ENCODE measurements at places on chromosomes 12 and 14.

DNA sequence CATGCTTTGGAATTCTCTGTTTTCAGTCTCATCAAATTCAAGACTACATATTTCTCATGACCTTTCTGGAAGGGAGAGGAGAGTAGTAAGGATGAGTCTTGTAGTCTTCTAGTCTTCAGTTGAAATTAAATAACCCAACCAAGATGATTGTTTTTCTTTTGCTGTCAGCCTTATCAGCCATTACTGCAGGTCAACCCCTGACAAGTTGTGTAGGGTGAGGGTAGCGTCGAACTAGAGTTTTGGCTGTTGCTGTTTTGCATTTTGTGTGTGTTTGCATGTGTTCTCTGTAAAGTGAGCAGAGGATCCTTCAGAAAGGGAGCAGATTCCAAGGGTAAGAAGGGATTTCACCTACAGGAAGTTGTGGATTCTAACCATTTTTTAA lies 28.4 kb downstream of the DIP2B start:
- DNase-seq: no peak

DNA sequence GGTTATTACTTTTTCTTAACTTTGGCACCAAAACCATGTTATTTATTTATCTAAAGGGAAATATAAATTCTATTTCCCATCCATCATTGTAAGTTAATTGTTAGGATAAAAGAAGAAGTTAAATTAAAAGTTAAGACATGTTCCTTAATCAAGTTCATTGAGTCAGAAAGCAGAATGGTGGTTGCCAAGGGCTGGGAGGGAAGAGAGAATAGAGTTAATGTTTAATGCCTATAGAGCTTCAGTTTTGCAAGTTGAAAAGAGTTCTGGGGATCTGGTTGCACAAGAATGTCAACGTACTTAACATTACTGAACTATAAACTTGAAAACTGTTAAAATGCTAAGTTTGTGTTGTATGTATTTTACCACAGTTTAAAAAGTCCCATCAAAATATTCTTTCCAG lies 63.2 kb upstream of the NR2C1 start:
- no peak for DNase-seq

DNA sequence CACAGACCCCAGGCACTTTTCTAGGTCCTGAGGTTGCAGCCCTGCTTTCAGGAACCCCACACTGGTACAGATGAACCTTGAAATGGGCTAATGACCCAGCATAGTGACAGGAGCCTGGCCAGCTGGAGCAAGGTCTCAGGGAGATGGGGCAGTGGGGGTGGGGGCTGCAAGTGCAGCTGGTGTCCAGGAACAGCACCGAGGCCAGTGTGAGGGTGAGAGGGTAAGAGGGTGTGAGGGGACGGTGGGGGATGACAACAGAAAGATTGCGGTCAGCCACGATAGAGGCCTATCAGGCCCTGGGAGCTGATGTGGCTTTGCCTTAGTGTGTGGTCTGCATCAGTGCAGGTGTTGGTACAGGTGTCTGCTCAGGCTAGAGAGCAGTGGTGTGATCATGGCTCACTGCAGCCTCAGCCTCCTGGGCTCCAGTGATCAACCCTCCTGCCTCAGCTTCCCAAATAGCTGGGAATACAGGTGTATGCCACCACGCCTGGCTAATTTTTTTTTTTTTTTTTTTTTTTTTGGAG lies 59.7 kb downstream of the EP400 start:
- no peak for DNase-seq

GRCh38 chr12:52445876-52446275 lies 6.1 kb downstream of the KRT6B start:
- no peak for DNase-seq

- no peak for DNase-seq
Measured at GRCh38 chr14:95875831-95876760, 536 bp upstream of the TUNAR start.

DNA sequence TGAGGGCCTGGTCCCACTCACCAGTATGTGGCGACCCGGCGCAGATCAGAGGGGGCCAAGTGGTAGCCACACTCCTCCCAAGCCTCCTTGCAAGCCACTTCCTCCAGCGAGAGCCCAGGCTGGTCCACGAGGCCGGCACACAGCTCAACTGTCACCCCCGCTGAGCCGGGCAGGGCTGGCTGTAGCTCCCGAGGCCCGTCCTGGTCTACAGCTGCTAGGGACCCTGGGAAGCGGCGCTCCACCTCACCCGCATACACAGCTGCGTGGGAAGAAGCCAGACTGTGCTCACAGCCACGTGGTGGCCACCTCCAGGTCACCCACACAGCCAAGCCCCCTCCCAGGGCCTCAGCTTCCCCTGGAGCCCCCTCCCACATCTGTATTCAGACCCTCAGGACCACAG lies 4.6 kb downstream of the NUDT14 start:
- DNase-seq: no peak
